ENCODE measurements at places on chromosomes 4 and X. TPM values are rescaled to one million over a fixed set of nuclear protein-coding genes. Genes with fewer than 3 reads are reported as not detected.
A peak's percentile ranks its signal among the peaks of the same experiment; 100 is the strongest.

The DDIT4L gene
- total RNA-seq = 4.0 TPM

The NAP1L2 gene
- total RNA-seq = 8.8 TPM

The SLC26A1 gene
- 0.77 TPM for total RNA-seq

- no peak for DNase-seq
Measured at GRCh38 chr4:187354740-187355139, 631.1 kb upstream of the FAT1 start.

DNA sequence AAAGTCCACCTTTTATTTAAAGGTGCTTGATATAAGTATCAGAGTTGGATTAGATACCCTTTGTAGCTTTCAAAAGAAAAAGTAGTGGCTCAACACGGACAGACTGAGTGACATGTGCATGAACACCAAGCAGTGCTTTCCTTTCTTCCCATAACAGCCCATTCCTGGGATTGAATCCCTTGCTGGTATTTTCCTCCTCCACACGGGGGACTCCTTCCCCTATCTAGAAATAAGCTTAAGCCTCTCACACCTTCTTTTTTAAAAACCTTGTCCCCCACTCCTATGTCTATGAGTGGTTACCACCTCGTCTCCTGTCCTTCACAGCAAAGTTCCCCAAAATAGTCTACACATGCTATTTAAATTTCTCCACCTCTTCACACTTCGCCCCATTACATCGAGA is 5.1 kb downstream of the AP1S2 start:
- peak; percentile 45 for DNase-seq

DNA sequence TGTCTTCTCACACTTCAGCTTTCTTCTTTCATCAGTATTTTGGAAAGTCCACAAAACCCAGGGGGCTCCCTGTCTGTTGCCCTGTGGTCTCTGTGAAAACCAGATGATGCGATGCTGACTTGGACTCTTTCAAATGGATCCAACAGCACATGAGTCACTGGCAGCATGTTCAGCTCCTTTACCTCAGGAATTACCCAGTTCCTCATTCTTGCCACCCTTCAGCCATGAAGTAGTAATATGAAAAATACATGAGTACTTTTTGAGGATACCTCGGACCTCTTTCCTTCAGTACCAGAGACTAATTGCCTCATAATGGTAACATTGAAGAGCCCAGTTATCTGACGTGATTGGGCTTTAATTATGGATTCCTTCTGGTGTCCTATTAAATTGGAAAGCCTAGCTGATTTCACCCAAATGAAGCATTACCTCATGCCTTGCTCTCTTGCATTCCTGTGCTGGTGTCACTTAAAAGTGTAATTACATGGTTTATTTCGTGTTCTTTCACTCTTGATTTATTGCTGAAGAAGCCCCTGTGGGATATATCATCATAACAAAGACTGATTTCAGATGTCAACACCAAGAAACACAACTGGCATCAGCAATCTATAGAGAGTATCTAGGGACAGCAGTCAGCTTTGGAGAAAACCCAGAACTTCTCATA is 63.4 kb downstream of the NFKB1 start:
- DNase-seq = no peak

DNA sequence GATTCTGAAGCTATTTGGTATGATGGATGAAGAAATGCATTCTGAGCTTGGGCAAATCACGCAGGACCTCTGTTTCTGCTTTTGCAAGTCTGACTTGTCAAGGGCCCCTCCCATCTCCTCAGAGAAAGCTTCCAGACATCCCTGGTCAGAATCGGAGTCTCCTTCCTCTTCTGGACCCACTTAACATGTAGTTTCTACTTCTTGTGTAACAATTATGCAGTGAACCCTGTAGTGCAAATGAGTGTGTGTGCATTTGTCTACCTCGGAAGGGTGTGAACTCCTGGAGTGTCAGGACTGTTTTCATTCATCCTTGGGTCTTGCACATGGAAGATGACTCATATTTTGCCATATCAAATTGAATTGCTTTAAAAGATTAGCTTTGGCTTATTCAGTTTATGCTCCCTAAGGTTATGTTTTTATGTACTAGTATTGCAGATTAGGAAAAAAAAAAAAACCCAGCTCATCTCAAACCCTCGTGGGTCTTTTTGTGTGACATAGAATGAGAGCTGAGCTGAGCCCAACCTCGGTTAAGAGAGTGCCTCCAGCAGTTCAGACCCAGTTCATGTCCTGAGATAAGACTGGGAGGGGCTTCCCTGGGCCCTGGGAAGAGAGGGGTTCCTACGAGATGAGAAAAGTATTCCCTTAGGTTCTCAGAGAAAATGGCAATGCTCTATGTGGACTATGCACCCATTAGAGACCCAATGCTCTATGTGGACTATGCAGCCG is 61.1 kb upstream of the RPL34 start:
- no peak for DNase-seq

DNA sequence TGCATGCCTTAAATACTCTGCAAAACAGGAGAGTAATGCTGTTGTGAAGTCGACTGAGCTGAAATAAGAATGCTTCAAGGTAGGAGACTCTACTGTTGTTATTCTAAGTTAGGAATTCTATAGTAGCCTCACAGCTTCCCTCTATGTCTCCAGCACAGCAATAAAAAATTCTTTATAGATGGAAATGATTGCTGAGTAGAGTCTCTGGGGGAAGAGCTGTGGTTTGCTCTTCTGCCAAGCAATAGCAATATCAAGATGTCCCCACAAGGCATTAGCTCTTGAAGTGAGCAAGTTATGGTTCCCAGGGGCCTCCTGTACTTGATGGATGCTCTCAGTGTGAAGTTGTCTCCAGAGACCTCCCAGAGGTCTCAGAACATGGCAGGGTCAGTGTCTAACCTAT is 880.6 kb upstream of the FRG1 start:
- no peak for DNase-seq

- DNase-seq = no peak
Measured at GRCh38 chr4:56688094-56688647, 7.1 kb upstream of the HOPX start.

GRCh38 chrX:149830192-149830873 is 48.6 kb downstream of the MAGEA9 start:
- peak; percentile 36 for DNase-seq

DNA sequence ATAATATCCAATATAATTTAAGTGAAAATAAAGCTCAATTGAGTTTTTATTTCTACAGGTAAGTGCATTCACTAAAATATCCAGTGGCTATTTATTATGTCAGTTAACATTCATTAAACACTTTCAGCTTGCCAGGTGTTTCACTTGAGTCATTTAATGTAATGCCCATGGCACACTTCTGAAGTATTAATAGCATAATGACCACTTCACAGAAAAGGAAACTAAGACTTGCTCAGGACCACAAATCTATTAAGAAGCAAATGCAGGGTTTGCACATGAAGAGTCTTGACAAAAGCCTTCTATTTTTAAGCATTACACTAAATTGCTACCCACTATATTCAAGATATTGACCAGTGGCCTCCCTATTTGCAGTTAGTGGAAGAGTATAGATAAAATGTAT is 612.7 kb downstream of the KCTD8 start:
- no peak for DNase-seq

GRCh38 chrX:86148594-86148993 is 343 bp downstream of the DACH2 start:
- no peak for DNase-seq
